Neural crest cell (in vitro differentiated cells): ENCODE measurements at places on chromosomes 1 and 21. TPM values are rescaled to one million over a fixed set of nuclear protein-coding genes. Genes with fewer than 3 reads are reported as not detected.
A peak's percentile ranks its signal among the peaks of the same experiment; 100 is the strongest.

DNA sequence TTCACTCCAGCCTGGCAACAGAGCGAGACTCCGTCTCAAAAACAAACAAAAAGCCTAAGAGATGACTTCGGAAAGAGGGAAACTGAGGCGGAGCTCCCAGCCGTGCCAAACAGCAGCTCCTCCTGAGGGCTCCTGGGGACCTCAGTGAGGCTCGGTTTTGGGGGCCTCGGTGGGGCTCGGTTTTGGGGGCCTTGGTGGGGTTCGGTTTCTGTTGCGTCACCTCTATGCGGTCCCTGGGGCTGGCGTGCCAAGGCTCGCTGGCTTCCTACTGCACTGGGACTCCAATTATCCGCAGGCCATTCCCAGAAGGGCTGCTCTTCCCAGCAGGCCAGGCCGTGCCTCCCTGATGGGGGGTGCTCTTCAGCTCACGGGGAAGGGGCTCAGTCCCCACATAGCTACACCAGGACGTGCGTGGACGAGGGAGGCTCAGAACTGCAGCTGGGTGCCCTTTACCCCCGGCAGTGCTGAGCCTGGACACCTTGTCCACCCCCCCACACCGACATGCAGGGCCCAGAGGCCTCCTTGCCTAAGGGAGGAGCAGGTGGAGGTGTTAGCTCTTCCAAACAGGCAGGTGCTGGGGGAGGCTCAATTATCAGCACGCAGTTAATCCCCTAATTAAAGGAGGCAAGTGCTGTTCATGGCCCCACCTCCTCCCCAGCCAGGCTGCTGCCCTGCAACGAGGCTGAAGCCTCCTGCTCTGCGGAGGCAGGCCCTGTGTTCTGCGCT, 5.1 kb upstream of the C1orf159 start:
- DNase-seq, result no peak

GRCh38 chr1:15945832-15946448, 30.0 kb downstream of the ZBTB17 start:
- no peak for DNase-seq

- DNase-seq, result peak; percentile 76
These were observed 9.0 kb downstream of the NPPA start for GRCh38 chr1:11838349-11839272.

- DNase-seq, result no peak
These were observed 47.2 kb upstream of the NBPF3 start for GRCh38 chr1:21392587-21393263.

- DNase-seq, result no peak
These were observed 51.3 kb downstream of the UBE4B start for GRCh38 chr1:10084045-10084444.

GRCh38 chr1:16152481-16153087, 3.3 kb downstream of the EPHA2 start:
- no peak for DNase-seq

GRCh38 chr1:245288796-245289195, 134.0 kb downstream of the KIF26B start:
- no peak for DNase-seq

DNA sequence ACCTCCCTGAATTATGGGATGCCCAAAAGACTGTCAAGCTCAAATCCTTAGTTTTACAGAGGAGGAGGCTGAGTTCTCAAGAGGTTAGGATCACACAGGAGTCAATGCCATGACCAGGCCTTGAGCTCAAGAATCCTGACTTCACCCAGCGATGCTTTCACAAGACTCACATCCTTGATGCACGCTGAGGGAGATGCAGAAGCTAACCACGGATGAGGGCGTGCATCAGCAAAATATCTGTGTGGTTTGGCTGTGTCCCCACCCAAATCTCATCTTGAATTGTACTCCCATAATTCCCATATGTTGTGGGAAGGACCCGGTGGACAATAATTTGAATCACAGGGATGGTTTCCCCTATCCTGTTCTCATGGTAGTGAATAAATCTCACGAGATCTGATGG, 133.2 kb downstream of the KCNJ6 start:
- DNase-seq, result no peak

DNA sequence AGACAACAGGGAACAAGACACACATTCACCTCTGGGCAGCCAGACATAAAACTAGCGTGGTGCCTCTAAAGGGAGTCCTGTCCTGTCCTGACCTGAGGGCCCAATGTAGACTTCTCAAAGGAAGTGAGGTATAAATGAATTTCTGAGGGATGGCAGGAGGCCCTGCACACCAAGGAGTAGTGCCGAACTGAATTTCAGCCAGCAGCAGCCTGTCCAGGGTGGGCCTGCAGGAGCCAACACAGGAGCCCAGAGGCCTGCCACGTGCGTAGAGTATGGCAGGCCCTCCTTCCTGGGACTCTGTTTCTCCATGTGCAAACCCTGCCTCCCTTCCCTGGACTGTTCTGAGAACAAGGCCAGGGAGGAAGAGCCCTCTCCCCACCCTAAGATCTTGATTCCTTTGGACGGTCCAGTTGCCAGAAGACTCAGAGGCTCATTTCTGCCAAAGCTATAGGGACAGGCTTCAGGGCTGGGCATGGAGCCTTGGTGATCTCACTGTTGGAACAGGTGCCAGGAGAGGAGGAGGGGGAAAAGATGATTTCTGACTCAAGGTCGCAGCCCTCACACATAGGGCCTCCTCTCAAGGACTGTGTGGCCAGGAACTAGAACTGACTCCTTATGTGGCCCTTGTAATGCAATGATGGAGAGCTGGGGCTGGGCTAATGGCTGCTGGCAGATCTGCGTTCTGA, 1.8 kb upstream of the FABP3 start:
- DNase-seq, result no peak

GRCh38 chr1:6495041-6495441, 3.6 kb upstream of the PLEKHG5 start:
- no peak for DNase-seq

DNA sequence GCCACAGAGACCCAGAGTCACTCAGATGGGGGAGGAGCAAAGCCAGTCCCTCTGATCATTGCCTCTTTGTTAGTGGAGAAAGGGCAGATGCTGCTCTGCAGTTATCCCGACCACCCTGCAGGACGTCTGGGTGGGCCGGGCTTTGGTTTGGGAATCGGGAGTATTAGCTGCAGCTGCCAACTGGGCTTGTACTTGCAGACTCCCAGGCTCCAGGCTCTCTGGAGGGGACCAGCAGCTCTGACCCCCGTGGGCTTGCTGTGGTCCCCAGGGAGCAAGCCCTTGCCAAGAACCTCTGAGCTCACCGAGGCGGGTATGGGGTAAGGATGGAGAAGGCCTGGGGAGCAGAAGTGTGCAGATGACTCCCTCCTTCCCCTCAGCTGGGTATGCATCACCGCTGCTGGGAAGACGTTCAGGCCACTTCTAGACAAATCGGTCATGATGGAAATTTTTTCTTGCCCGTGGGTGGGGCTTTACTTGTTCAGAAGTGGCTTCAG, 21.6 kb downstream of the MAPKAPK2 start:
- peak; percentile 16 for DNase-seq

DNA sequence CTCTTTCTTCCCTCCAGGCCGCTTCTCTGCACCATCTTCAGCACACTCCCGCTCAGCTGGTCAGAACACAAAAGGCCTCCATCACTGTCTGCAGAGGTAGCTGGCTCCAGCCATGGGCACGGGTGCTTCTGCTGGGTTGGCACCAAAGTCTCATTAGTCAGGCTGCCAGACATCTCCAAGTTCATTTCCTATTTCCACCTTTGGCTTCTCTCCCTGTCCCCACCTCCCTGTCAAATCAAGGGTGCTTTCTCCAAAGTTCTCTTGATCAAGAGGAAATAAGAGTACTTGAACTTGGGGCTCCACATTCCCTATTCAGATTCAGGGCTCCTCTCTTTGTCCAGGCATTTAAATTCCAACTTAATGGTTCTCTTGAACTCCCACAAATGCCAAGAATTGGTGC, 33.9 kb upstream of the GRIK3 start:
- DNase-seq, result no peak

DNA sequence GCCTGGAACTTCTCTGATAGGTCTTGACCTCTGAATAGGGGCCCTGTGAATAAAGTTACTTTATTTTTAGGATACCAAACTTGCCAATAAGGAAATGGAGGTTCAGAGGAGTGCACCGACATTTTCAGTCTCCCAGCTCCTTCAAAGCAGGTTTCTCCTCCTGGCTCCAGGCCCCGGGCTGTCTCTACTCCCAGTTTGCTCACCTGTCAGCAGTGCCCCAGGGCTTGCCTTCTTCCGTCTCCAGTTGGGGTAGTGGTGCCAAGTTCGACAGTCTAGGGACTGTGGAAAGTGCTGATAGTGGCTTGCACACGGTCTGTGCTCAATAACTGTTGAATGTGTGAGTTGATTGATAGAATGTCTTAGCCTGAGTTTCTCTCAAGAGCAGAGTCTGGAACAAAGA, 149.2 kb downstream of the ACTL8 start:
- DNase-seq, result no peak

DNA sequence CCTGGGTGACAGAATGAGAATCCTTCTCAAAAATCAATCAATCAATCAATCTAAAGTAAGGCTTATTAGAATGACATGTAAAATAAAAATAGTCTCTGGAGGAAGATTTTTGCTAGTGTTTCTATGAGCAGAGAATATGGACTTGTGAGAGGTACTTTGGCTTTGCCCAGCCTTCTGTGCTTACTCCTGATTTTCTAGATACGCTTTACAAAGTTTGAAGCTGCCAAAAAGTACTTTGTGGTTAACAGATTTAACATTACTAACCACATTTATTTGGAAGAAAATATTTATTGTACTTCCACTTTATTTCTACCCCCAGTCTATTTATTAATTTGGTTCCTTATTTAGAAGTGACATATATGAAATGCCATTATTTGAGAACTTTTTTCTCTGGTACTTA, 41.0 kb downstream of the CEP350 start:
- no peak for DNase-seq

- DNase-seq, result no peak
These were observed 323.3 kb downstream of the PAPPA2 start for GRCh38 chr1:176786274-176786673.

- DNase-seq, result peak; percentile 88
These were observed 2.1 kb upstream of the PFKL start for GRCh38 chr21:44297525-44298290.

DNA sequence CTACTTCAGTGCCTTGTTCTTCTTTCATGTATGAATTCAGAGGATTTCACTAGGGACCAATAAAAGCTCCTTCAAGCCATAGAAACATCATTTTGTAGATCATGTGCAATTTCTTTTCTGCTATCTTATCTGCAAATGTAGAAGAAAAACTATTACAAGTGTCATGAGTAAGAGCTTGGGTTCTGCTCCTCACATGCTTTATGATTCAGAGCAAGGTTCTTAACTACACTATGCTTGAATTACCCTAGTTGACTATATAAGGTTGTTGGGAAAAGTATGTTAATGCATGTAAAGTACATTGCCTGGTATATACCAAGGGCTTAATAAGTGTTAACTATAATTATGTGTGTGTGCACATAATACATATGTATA, 91.4 kb upstream of the S1PR1 start:
- DNase-seq, result no peak

- DNase-seq, result no peak
These were observed 22.7 kb downstream of the AHCYL1 start for GRCh38 chr1:110007046-110007830.

GRCh38 chr1:216186816-216187215, 236.4 kb downstream of the USH2A start:
- DNase-seq, result no peak

DNA sequence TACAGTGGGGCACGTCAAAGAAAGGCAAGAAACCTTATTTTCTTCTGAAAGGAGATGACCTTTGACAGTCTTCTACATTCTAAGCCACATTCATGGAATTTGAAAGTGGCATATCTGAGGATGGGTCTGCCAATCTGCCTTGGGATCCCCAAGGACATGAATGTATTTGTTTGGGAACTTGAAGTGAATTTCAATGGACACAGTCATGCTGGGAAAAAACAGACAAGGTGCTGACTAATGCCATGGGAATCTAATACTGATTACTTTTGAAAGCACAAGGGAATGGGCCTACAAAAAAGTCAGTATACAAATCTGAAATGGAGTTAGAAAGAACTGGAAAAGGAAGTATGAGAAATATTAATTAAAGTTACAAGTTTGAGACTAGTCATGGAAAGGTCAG, 128.8 kb downstream of the KCNJ6 start:
- DNase-seq, result no peak

GRCh38 chr1:93662481-93663207, 19.0 kb downstream of the BCAR3 start:
- DNase-seq, result no peak

DNA sequence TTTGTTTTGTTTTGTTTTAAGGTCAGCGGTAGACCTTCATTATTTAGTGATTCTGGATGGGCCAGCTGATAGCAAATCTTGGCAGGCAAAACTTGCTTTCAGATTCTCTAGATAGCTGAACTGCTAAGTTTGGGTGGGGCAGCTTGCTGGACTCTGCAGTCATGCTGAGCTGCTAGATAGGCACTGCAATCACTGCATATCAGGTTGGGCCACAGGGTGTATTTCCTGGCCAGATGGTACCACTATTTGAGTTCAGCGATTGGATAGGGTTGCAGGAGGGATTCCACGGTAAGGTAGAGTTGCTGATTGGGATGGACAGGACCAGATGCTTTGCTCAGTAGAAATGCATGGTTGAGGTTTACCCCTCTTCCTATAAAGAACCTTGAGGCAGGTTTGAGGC, 579.3 kb upstream of the ADGRL4 start:
- no peak for DNase-seq

- DNase-seq, result no peak
These were observed 148.6 kb downstream of the GRIK3 start for GRCh38 chr1:36885540-36886357.

- no peak for DNase-seq
These were observed 315.8 kb upstream of the USP24 start for GRCh38 chr1:55530749-55531478.

- no peak for DNase-seq
These were observed 24.2 kb downstream of the PCAT6 start for GRCh38 chr1:202834771-202835547.

GRCh38 chr21:37047079-37047478, 25.8 kb downstream of the PIGP start:
- no peak for DNase-seq

DNA sequence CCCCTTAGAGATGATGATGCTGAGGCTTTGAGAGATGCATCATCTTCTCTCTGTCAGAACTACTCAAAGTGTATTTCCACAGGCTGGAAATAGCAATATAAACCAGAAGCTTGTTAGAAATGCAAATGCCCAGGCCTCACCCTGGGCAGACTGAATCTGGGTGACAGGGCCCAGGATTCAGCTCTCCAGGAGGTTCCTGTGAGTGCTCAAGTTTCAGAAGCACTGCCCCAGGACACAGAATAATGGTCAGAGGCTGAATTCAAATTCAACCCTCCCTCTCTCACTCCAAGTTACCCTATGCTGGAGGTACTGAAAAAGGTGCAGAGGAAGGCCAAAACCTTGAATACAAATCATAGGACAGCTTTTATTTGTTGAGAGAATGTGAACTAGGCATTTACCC, 98.5 kb upstream of the NGF start:
- DNase-seq, result no peak

CAPN8 gene
- not detected in 2 replicates for total RNA-seq

OR2T33 gene
- total RNA-seq, result not detected in 2 replicates

KRTAP21-2 gene
- not detected in 2 replicates for total RNA-seq

KCNK2 gene
- 4.8 and 5.0 TPM in 2 replicates for total RNA-seq

CKS1B gene
- 211 and 217 TPM in 2 replicates for total RNA-seq

NAV1 gene
- total RNA-seq, result 44.1 and 47.3 TPM in 2 replicates

LIPI gene
- total RNA-seq, result not detected in 2 replicates

TFF2 gene
- total RNA-seq, result not detected in 2 replicates

FAM110D gene
- total RNA-seq, result 1.0 and 1.2 TPM in 2 replicates

E2F2 gene
- 23.5 and 23.7 TPM in 2 replicates for total RNA-seq

GRIK3 gene
- total RNA-seq, result 1.6 and 2.4 TPM in 2 replicates

MXRA8 gene
- 5.0 and 5.8 TPM in 2 replicates for total RNA-seq

PPP1R8 gene
- total RNA-seq, result 66.1 and 70.4 TPM in 2 replicates

CHRNB2 gene
- 8.7 and 10.6 TPM in 2 replicates for total RNA-seq

ECM1 gene
- total RNA-seq, result 5.3 and 5.5 TPM in 2 replicates

ZNF593OS gene
- not detected in 2 replicates for total RNA-seq
